ENCODE measurements at places on chromosomes 6 and 20. TPM values are rescaled to one million over a fixed set of nuclear protein-coding genes. Genes with fewer than 3 reads are reported as not detected.

DNA sequence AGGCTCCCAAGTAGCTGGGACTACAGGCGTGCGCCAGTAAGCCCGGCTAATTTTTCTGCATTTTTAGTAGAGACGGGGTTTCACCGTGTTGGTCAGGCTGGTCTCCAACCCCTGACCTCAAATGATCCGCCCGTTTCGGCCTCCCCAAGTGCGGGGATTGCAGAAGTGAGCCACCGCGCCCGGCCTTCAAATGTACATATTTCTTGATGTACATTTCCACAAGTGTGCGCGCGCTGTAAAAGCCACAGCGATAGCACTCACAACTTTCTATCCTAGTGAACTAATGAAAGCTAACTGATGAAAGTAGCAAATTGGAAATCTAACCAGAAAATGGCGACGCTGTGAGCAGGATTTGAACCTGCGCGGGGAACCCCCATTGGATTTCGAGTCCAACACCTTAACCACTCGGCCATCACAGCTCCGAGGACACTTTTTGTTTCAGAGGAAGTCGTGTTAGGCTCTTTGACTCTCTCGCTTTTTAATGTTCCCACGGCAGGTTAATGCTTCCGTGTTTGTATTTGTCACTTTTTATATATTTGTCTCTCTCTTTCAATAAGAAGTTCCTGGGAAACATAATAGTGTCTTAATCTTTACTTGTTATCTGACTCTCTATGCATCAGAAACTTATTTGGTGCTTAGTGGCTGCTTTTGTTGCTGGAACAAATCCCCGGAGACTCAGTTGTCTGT lies 199.4 kb upstream of the ZNF184 start:
- no peaks in the 10 kb centered on the region for H3K4me1 ChIP-seq
- peaks cover 6% of the 10 kb centered on the region for H3K27me3 ChIP-seq
- H3K36me3 ChIP-seq, result no peaks in the 10 kb centered on the region
- H3K27ac ChIP-seq, result peak overlapping the region; percentile 37
- DNase-seq, result peak; percentile 90

REM1 gene
- total RNA-seq, result not detected

DNA sequence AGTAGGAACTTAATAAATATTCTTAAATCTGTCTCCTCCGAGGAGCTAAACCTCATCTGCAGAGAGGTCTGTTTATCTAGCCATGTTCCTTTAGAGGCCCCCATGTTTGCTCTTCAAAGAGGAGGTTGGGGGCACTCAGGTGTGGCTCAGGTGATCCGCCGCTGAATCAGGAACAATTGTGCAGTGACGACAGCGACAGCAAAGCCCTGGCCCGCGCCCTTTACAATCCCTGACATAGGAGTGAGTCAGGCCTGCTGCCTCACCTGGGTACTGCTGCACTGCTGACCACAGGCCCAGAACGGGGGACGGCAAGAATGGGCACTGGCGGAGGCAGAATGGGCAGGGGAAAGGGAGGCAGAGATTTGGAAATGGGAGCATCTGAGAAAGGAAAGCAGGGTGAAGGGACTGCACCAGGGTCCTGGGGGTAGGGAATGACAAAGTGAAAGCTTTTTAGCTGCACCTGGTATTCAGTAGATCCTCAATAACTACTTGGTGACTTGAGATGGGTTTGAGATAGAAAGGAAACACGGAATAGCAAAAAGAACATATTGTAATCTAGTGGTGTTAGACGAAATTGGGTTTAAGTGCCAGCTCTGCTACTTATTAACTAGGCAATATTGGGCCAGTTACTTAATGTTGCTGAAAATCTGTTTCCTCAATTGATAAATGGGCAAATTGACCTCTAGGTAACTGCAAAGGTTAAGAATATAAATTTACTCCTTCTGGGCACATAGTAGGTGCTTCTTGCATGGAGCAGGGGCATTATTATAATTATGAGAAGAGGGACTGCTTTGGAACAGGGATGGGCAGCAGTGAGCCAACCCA lies 5.4 kb upstream of the IER3 start:
- peaks cover 2% of the 10 kb centered on the region for H3K4me1 ChIP-seq
- no peaks in the 10 kb centered on the region for H3K36me3 ChIP-seq
- DNase-seq, result no peak
- no peak overlapping the region for H3K27ac ChIP-seq
- H3K4me3 ChIP-seq, result no peak overlapping the region
- H3K27me3 ChIP-seq, result no peaks in the 10 kb centered on the region

GRCh38 chr6:1911474-1911873 lies 301.8 kb downstream of the FOXC1 start:
- H3K27me3 ChIP-seq, result no peaks in the 10 kb centered on the region
- H3K27ac ChIP-seq, result no peak overlapping the region
- H3K4me1 ChIP-seq, result peaks cover 2% of the 10 kb centered on the region
- H3K4me3 ChIP-seq, result no peak overlapping the region

LINC00237 gene
- total RNA-seq, result 0.90 TPM

DNA sequence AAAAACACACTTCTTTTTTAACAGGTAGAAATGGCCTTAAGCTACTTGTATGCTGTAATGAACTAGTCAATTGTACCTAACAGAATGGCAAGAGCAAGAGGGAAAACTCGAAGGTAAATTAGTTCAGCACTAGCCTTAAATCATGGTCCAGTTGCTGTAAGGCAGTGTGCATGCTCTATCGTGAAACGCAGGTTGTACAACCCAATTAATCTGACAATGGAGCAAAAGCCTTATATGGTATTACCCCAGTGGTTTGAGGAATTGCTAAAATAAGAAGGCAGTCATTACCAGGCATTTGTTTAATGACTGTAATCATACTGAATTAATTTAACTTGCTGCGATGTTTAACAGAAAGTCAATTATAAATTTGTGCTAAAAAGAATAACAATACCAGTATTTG lies 69.3 kb upstream of the SOX4 start:
- H3K27ac ChIP-seq, result no peak overlapping the region
- no peaks in the 10 kb centered on the region for H3K27me3 ChIP-seq
- no peak overlapping the region for H3K4me3 ChIP-seq
- no peaks in the 10 kb centered on the region for H3K36me3 ChIP-seq
- no peak for DNase-seq
- H3K4me1 ChIP-seq, result no peaks in the 10 kb centered on the region

HLA-DRB5 gene
- 3.3 TPM for total RNA-seq

DNA sequence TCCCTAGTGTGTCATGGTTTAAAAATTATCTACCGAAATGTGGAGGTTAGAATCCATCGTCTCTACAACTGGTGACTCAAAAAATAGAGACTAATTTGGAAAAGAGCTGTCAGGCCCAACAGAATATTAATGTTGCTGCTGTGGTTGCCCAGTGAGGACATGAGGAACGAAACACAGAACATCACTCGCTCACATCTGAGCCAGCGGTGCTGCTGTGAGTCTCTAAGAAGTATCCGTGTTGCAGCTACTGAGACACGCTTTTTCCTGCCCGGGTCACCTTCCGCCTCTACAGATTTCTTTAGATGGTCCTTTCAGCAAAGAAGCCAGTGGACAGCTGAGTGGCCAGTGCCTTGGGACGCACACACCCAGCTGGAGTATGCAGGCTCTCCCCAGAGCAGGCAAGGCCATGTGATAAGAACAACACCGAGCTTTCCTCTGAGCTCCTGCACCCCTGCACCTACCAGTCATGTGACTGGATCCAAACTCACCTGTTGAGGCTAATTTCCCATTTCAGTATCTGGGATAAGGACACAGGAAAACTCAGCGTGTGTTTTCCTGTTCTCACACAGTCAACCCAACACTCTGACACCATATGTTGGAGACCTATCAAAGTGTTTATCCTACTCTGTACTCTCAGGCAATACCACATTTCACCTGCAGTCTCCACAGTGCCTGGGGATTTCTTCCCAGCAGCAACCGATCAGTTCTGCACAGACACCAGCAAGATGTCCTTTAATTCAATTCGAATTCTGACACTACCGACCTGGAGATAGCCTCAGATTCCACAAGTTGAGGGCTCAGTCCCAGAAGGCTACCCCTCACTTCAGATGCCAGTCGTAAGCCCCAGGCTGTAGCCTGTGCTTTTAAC lies 119.0 kb upstream of the RPS6KA2 start:
- H3K36me3 ChIP-seq, result no peaks in the 10 kb centered on the region
- no peaks in the 10 kb centered on the region for H3K27me3 ChIP-seq
- peaks cover 3% of the 10 kb centered on the region for H3K4me1 ChIP-seq
- no peak overlapping the region for H3K27ac ChIP-seq

Measured in H9 (cell line).